ENCODE measurements at places on chromosomes 3 and 15.

DNA sequence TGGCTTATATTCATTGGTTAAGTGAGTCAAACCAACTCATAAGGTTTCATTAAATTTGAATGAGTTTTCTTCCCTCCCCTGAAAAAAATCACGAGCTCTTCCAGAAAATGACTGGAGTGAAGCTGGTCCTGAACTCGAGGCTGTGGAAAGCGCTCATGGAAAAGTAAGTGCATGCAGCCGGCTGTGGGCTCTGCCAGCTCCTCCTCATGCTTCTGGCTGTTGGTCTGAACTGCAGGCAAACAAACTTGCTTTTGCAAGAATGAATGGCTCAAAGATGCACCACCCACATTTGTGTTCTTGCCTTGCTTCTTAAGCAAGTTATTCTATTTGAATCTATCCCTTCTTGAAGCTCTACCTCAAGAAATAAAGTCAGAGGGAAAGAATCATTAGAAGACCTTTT lies 6.2 kb downstream of the ETV5 start:
- DNase-seq: no peak

GRCh38 chr3:148084931-148085330 lies 612.8 kb upstream of the AGTR1 start:
- no peak for DNase-seq

GRCh38 chr3:137807998-137808397 lies 43.9 kb downstream of the SOX14 start:
- no peak for DNase-seq

DNA sequence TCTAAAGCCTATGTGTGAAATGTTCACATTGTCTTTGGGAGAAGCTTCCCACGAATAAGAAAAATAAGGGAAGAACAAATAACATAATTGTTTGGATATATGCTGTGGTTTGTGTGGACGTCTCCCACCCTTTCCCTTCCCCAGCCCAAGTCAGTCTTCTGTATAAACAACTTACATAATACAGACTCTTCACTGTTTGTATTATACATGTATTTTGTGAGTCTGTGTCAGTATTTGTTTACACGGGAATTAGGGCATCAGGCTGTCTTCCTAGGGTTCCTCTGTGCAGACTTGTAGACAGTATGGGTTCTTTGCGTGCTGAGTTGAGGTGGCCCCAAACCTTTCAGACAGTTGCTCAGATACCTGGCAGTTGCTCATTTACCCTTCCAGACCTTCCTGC lies 103.4 kb downstream of the IGF1R start:
- DNase-seq: no peak

DNA sequence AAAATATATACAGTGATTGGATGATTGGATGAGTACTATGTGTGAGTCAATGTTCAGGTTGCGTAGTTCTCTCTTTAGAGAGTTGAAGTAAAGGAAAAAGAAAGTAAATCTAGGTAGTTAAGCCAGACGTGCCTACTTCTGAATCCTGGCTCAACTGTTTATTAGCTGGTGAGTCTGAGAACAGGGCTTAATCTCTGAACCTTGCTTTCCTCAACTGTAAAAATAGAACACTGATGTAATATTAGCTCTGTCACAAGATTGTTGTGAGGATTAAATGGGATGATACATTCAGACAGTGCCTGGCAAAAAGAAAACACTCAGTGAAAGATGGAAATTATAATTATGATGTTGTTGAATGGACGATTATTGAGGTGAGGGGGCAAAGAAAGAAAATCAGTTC lies 413.4 kb downstream of the MAGI1 start:
- no peak for DNase-seq

DNA sequence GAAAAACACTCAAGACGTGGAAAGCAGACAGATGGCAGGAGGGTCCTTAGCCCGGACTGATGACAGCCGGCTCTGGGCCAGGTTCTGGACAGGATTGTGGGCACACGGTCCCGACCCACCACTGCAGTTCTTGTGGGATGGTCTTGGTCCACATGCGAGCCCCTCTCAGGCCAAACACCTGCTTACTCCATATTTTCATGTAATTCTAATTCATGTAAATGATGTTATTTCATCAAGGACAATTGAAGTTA lies 32.6 kb downstream of the TM2D3 start:
- no peak for DNase-seq

GRCh38 chr3:19644405-19644804 lies 289.6 kb downstream of the EFHB start:
- no peak for DNase-seq

DNA sequence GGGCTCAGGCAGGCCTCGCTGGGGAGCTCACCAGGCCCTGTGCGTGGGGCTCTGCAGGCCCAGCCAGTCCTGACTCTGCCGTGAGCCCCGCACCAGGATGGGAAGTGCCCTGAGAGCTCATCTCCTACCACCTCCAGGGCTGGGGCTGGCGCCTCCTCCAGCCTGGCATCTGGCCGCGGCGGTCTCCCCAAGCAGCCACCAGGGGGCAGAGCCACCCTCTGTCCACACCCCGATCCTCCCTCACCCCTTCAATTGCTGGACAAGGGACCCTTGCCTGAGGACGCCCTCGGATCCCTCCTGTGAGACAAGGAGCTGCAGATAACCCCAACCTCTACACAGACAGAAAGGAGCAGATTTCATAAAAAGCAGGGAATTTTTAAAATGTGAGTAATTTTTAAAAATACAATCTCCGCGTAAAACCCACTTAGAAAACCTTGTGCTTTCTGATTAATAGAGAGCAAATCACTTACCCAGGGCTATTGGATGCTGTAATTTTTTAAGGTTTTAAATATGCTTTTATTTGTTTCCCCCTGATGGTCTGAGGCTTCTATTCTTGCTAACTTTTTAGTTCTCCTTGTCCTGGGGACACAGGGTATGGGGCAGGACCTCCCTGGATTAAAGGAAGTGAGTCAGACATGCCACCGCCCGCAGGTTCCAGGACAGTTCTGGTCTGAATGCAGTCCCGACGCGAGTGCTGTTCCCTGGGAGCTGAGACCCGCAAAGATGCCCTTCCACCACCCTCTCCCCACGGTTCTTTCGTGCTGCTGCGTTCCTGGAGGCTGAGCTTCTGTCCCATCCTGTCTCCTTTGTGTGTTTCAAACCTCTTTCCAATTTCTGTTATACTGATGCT lies 52.3 kb upstream of the CHRNA7 start:
- no peak for DNase-seq

- DNase-seq: no peak
These were observed 58.1 kb upstream of the MYRIP start for GRCh38 chr3:39751286-39751685.

DNA sequence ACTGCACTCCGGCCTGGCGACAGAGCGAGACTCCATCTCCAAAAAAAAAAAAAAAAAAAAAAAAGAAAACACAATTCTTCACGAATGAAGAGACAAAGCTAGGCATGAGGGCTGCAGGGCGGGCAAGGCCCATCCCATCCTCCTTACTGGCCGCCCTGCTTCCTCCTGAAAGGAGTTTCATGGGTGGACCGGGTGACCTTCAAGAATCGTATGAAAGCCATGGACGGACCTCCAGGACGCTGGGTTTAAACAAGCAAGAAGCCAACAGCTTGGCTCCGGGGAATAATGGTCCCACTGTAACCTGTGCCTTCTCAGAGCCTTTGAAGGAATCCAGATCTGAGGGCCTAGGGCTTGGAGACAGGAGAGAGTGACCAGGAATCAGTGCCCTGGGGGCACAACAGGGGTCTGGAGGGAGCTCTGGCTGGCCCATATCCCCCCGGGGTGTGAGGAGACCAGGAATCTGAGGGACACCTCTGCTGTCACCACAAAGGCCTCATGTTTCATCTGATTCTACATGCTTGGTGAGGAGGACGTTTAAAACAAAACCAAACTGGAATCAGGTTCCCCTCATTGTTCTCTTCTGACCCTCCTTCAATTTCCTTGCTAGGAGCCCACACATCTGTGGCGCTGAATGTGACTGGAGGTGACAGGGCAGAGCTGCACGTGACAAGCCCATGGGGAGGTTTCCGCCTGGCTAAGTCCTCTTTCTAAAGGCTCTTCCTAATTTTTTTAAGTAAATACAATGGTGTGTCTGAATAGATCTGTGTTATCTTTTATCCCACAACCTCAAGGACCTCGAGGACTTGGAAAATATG lies 46.1 kb downstream of the WHAMM start:
- no peak for DNase-seq

DNA sequence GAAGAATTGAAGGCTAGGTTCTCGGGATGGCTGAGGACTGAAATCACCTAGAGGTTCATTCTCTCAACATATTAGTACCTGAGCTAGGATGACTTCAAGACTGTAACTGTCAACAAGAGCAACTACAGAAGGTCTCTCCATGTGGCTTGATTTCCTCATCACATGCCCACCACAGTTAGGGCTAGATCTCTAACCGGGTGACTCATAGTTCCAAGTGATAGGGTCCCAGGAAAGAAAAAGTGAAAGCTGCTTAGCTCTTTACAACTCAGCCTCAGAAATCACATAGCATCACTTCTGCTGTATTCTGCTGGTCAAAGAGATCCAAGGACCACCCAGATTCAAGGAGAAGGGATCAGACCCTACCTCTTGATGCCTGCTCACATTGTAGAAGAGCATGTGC lies 165.4 kb upstream of the AGTR1 start:
- no peak for DNase-seq

DNA sequence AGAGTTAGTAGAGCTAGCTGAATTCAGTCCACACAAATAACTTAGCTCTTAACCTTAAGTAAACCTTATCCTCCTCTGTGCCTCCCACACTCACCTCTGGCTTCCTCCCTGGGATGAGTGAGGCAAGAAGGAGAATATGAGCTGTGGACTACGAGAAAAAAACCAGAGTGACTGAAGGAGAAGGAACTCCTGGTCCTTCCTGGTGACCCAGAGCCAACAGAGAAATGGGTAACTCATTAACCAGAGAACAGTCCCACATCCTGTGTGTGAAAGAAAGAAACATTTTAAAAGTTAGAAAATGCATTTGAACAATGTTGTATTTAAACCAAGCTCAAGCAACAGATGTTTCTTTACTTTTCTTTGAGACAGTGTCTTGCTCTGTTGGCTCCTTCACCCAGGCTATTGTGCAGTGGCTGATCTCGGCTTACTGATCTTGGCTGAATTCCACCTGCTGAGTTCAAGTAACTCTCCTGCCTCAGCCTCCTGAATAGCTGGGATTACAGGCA lies 27.5 kb upstream of the FAM81A start:
- no peak for DNase-seq

DNA sequence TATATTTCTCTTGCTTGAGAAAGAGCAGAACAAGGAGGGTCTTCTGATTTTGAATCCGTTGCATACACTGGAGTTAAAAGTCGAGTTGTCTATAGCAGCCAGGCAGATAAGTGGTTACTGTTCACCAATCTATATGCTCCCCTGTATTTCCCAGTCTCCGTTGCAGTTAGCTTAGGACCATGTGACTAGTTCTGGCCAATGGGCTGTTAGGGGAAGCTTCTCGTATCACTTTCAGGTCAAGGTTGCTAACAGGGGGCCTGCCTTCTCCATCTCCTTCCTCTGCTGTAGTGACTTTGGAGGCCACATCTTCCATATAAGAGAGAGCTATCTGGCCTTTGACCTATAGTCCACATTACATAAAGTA lies 188.5 kb upstream of the KBTBD8 start:
- DNase-seq: no peak

DNA sequence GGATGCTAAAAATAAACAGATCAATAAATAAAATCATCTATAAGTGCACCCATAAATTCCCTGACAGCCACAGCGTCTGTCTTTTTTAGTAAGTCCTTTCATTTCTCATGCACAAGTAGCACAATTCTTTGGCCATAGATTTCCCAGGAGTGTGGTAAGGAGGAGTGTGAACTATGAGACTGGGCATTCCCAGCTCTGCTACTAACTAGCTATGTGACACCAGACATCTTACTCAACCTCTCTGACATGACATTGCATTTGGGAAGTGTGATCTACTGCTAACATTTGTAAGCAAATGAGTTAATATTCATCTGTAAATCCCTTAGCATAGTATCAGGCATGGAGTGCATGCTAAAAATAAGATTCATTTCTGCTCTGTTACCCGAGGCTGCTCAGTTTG lies 301.7 kb downstream of the NTRK3 start:
- DNase-seq: no peak

GRCh38 chr3:169861871-169862270 lies 7.9 kb downstream of the LRRC31 start:
- no peak for DNase-seq

- DNase-seq: no peak
These were observed 106.8 kb upstream of the BOC start for GRCh38 chr3:113104357-113105092.

DNA sequence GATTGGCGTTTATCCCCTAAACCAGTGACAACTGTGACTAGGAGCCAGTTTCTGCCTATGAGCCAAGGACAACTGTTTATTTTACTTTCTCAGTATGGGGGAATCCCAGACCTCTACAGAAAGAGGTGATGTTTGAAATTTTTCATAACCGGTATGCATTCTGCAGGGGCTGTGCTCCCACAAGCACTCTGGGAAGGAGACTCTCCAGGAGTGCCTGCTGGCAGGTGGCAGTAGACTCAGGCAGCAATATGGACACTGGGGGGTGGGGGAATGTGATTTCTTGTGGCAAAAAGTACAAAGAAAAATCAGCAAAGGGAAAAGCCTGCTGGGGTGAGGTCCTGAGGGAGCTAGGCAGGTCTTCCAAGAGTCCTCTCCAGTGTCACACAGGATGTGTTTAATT lies 5.9 kb downstream of the TGM4 start:
- no peak for DNase-seq

GRCh38 chr3:39376959-39377634 lies 6.1 kb upstream of the SLC25A38 start:
- no peak for DNase-seq

DNA sequence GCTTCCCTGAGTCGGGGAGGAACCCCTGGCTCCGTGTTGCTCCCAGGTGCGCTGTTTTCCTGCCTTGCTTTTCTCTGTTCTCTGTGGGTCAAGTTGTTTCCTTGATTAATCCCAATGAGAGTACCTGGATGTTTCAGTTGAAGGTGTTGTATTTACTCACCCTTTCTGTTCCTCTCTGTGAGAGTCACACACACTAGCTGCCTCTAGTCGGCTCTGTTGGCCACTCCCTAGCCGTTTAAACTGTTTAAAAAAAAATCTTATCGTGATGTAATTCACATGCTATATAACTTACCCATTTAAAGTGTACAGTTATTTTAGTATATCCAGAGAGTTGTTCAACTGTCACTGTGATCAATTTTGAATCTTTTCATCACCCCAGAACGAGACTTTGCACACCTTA lies 74.0 kb downstream of the AKAP13 start:
- DNase-seq: no peak

GRCh38 chr3:111712294-111713167 lies 117.4 kb upstream of the ZBED2 start:
- no peak for DNase-seq

GRCh38 chr3:71388535-71389120 lies 194.9 kb downstream of the FOXP1 start:
- DNase-seq: no peak

DNA sequence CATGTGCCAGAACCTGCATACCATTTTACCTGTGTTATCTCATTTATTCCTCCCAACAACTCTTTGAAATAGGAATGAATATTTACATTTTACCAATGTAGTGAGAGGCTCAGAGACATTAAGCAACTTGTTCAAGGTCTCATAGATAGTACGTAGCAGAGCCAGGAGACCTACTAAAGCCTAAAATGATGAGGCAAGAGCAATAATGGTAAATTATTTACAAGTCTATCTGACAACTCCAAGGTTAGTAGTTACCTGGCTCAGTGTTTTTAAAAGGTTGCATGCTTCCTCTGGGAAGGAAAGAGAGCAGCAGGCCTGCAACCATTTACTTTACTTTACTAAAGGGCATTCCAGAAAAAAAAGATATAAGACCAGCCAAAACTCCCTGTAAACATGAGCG lies 103.0 kb downstream of the CFAP20DC start:
- DNase-seq: no peak

- no peak for DNase-seq
These were observed 1.9 kb downstream of the ROBO1 start for GRCh38 chr3:79765911-79766310.
